ENCODE measurements at places on chromosomes 4 and X. TPM values are rescaled to one million over a fixed set of nuclear protein-coding genes. Genes with fewer than 3 reads are reported as not detected.

The HPGDS gene
- polyA plus RNA-seq = 10.8 TPM

The ART3 gene
- polyA plus RNA-seq = 15.2 TPM

The XKRX gene
- 0.05 TPM for polyA plus RNA-seq

The TRIM75 gene
- 0.07 TPM for polyA plus RNA-seq

The SYP gene
- polyA plus RNA-seq = 1.3 TPM

The RASSF6 gene
- 0.14 TPM for polyA plus RNA-seq

The TTC29 gene
- not detected for polyA plus RNA-seq

The FREM3 gene
- 0.21 TPM for polyA plus RNA-seq

The C4orf50 gene
- not detected for polyA plus RNA-seq

The COL4A6 gene
- 1.7 TPM for polyA plus RNA-seq

The TLR2 gene
- polyA plus RNA-seq = 3.1 TPM

The CPZ gene
- 6.3 TPM for polyA plus RNA-seq

The NPFFR2 gene
- 0.75 TPM for polyA plus RNA-seq

The SUPT20HL2 gene
- polyA plus RNA-seq = 0.11 TPM

The GAK gene
- polyA plus RNA-seq = 26.5 TPM

The IDH3G gene
- 41.2 TPM for polyA plus RNA-seq

The IL21 gene
- not detected for polyA plus RNA-seq

The MTNR1A gene
- not detected for polyA plus RNA-seq

The OTUD4 gene
- polyA plus RNA-seq = 54.0 TPM

The PGAM4 gene
- not detected for polyA plus RNA-seq
